ENCODE measurements at places on chromosomes 11 and 22. TPM values are rescaled to one million over a fixed set of nuclear protein-coding genes. Genes with fewer than 3 reads are reported as not detected.

The OR10G6 gene
- not detected for total RNA-seq

The RNF215 gene
- 13.5 TPM for total RNA-seq

The ANO9 gene
- total RNA-seq, result not detected

The F2 gene
- not detected for total RNA-seq

The OR8D1 gene
- total RNA-seq, result not detected

The DDTL gene
- total RNA-seq, result not detected

The CCDC81 gene
- 1.1 TPM for total RNA-seq

The PNPLA5 gene
- 0.13 TPM for total RNA-seq

The UPK3A gene
- total RNA-seq, result not detected

The HOATZ gene
- not detected for total RNA-seq

The CNGA4 gene
- not detected for total RNA-seq

The GGTLC2 gene
- not detected for total RNA-seq

Measured in articular chondrocyte of knee joint (primary cell).